Right cardiac atrium (tissue), 5 donors: ENCODE measurements at places on chromosomes 5 and 9. TPM values are rescaled to one million over a fixed set of nuclear protein-coding genes. Genes with fewer than 3 reads are reported as not detected.
A peak's percentile ranks its signal among the peaks of the same experiment; 100 is the strongest.

DNA sequence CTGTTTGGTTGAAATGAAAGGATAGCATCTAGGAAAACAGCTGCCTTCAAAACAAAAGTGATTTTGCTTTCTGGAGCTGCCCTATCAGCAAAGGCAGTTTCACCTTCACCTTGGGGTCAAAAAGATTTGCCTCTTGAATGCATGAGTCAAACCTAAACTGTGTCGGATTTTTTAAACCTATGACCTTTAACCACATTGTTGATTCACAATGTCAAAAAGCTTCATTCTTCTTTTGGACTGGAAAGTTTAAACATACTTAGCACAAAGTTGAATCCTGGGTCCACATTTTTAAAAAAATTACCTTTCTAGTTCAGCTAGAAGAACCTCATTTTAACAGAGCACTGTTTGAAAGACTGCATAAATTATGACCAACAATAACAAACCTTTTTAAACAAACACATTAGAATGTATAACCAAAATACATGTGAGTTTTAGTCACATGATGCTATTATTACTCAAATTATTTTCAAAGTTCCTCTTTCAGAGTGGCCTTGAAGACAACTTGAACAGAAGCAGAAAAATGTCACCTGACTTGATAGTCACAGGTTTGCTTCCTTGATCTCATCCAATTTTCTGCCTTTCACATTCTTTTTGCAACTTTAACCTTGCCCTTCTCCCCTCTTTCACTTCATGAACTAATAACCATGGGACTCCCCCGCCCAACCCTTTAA is 109.7 kb upstream of the LHFPL2 start:
- DNase-seq: no peak

DNA sequence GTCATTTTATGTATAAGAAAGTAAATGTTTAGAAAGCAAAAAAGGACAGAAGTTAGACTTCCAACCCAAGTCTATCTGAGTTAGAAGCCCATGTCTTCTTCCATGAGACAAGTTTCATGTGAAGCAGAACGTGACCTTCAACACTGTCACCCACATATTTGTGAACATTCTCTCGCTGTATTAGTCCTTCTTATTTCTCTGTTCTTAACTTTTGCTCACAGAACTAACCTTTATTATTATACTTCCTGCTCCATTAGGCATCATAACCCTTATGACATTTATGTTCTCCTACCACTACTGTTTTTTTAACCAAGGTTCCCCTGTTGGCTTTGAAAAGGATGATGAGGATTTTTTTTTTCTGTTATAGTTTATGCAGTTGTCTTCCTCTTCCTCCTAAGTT is 238.8 kb downstream of the ZNF608 start:
- DNase-seq: no peak

- DNase-seq: no peak
Measured at GRCh38 chr9:88973281-88974045, 17.8 kb upstream of the S1PR3 start.

- no peak for DNase-seq
Measured at GRCh38 chr5:81242906-81243436, 9.8 kb downstream of the CKMT2 start.

GRCh38 chr5:151195622-151196021 is 28.3 kb downstream of the CCDC69 start:
- no peak for DNase-seq

DNA sequence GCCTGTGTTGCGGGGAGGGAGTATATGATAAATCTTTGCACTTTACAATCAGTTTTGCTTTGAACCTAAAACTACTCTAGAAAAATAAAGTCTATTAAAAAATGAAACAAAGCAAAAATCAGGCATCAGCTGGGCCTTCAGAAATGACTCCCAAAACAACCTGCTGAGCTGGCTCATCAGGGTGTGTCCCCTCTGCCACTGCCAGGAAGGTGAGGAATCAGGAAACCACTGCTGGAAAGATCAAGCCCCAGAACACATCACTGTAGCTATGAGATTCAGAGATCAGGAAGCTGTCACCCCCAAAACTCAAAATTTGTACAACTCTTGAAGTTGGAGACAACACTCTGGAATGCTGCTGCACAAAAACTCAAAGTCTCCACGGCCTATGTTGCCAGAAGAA is 40.5 kb upstream of the TBCA start:
- no peak for DNase-seq

DNA sequence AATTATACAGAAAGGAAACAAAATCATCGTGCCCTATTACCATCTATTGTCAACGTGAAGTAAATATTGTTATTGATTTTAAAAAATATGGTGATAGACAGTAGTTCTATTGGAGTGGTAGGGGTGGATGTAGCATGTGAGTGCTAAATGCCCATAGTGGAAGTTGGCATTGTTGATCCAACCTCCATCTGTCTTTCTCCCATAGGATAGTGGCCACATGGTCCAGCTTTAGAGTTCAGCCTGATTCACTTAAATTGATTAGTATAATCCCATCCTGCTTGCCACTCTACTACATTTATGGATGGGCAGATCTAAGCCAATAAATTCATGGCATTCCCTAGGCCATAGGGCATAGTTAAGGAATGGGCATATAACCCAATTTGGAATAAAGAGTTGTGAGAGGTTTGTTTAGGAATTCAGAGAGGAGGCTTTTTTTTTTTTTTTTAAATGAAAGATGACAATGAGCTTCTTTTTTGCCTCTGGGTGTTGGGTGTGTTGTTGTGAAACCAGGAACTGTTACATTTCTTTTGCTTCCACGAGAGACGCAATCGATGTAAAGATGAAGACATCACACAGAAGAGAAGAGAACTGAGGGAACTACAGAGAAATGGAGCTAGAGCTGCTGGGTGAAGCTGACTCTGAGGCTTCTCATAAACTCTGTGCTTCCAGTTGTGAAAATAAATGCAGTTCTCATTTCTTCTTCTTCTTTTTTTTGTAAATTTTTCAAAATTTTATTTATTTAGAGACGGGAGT is 12.5 kb upstream of the CHD1 start:
- no peak for DNase-seq

DNA sequence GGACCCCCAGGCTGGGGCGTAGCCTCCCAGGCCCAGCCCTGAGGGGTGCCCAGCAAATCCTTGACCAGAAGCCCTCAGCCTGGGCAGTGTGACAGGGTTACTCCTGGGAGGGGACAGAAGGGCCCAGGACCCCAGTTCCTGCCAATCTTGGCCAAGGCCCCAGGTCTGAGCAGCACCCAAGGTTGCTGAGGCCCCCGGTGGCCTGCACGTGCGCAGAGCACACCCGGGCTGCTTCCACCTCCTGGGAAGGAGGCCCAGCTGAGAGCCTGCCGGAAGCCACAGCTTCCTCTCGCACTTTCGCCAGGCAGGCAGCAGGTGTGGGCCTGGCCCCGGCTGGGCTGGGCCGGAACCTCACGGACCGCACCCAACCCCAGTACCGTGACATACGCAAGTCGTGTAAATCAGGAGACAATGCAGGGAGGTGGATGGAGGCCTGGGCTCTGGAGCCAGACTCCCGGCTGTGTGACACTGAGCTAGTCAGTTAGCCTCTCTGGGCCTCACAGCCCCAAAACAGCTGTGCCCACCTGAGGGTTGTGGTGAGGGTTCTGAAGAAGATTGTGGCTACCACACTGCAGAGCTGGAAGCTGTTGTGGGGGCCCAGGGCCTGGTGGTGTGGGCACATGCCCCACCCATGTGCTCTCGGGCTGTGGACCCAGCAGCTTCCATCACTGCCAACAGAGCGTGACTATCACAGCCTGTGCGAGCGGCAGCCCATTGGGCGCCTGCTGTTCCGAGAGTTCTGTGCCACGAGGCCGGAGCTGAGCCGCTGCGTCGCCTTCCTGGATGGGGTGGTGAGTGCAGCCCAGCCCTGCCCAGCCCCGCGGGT is 5.1 kb downstream of the GRK6 start:
- peak; percentile 30 for DNase-seq

GRCh38 chr9:81542118-81542889 is 147.0 kb downstream of the TLE1 start:
- DNase-seq: no peak

- no peak for DNase-seq
Measured at GRCh38 chr9:89376741-89377351, 58.5 kb downstream of the SECISBP2 start.

- DNase-seq: no peak
Measured at GRCh38 chr5:126883564-126884245, 106.8 kb downstream of the LMNB1 start.

DNA sequence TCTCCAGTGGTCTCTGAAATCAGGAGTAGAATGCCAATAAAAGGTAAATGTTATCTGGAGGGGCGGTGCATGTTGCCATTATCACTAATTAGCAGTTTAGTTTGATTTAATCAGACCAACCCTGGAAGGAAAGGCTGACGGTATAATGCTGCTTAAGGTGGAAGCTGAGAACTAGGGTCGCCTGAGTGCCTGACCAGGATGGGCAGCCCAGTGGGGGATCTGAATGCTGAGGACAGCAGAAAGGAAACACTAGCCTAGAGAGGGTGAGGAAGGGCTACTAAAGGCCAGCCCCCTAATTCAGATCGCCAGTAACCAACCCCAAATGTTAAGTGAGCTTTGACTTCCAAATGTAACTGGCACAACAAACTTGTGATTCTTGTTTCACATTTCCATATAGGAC is 172.2 kb downstream of the APBA1 start:
- no peak for DNase-seq

- no peak for DNase-seq
Measured at GRCh38 chr9:108045851-108046250, 556.3 kb upstream of the KLF4 start.

DNA sequence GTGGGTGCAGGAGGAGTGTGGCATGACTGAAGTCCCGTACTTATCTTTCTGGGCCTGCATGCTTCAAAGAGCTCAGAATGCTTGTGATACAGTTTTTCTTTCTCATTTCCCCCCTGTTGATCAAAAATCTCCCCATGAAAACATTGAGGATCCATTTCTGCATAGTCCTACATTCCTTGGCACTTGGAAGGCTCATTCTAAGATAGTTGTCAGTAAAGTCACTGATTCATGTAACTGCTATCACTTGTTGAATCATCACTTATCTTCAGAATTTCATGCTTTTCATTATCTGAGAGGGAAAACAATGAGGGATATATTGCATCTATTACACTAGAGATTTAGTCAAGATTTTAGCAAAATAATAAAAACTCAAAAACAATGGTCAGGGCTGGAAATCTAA is 1953.1 kb upstream of the CDH6 start:
- DNase-seq: no peak

DNA sequence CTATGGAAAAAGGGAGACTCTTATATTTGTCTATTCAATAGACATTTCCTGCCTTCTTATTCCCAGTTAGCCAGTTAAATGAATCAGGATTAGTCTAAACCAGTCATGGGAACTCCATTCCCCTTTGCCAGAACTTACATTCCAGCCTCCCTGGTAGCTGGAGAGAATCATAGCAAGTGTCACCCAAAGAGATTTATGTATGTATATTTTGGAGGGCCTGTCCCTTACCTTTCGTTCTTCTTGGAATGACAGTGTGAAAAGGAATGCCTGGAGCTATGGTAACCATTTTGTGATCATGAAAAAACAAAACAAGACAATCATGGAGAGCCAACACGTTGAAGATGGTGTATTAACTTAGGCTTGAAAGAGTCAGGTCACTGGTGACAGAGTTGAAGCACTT is 627.7 kb downstream of the CCDC171 start:
- no peak for DNase-seq

DNA sequence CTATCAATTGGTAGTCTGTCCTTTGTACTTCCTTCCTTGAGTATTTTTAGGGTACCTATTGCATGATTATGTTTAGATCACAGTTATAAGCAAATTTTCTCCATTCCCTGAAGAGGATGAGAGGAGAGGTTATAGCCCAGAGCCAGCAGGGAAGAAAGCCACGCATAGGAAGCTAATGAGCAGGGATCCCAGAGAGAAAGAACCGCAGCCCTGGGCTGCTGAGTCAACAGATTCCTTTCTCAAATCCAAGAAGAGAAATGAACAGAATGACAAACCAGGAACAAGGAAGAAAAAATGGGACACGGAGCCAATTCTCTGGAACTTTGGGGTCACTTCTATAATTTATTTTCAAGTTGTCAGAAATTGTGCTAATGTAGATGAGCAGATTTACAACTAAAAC is 284.5 kb downstream of the RFX3 start:
- no peak for DNase-seq

DNA sequence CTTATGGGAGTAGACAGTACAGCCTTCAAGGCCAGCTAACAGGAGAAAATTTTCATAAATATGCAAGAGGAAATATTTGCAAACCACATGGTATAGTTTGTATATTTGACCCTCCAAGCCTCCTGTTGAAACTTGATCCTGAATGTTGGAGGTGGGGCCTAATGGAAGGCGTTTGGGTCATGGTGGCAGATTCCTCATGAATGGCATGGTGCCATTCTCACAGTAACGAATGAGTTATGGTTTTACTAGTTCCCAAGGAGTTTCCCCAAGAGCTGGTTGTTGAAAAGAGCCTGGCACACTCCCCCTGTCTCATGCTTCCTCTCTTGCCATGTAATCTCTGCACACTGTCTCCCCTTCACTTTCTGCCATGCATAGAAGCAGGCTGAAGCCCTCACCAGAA is 3.3 kb upstream of the PAIP1 start:
- no peak for DNase-seq

- no peak for DNase-seq
Measured at GRCh38 chr5:74067748-74068541, 441.9 kb downstream of the ARHGEF28 start.

DNA sequence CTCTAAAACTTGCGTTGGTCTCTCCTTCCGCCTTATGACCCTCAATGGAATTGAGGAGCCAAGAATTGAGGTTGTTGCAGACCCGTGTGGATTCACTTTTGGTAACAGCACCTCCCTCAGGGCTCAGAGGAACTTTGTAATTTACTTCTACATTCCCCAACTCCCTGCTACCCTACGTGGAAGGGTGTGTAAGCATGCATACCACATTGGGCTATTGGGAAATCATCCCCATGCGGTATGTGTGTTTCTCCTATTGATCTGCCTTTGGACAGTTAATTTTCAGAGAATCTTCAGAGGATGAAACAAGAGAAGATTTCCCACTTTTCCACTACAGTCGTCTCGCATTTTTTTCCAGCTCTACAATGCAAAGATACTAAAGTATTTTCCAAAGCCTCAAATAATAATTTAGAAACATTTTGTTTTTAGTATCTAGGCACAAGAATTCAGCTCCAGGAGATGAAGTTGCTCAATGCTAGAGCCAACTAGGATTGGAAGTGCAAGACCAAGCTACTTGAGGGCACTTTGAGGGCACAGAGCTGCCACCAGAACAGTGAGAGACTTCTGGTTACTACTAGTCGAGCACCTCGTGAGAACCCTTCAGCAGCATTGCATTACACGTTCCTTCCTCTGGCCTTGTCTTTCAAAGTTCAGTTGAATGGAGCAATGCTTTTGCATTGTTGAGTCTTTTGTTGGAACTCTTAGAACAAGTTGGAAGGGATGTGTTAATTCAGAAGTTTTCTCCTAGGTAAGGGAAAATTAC is 3.4 kb downstream of the C1QTNF3 start:
- DNase-seq: no peak

GRCh38 chr9:125889476-125890419 is 142.6 kb downstream of the PBX3 start:
- DNase-seq: peak; percentile 73

Gene PCDHGB2
- total RNA-seq: 6.5 TPM

Gene CNTNAP3
- total RNA-seq: 11.7 TPM

Gene FOXI1
- total RNA-seq: not detected

Gene ARL14EPL
- not detected for total RNA-seq

Gene BARHL1
- total RNA-seq: not detected

Gene THOC3
- total RNA-seq: 11.3 TPM

Gene ACTBL2
- not detected for total RNA-seq

Gene CXCL14
- not detected for total RNA-seq

Gene PFN3
- total RNA-seq: not detected

Gene DND1
- 0.41 TPM for total RNA-seq

Gene SEMA5A
- 23.2 TPM for total RNA-seq

Gene STPG3
- 0.31 TPM for total RNA-seq

Gene SLC6A18
- not detected for total RNA-seq

Gene PCDHB5
- total RNA-seq: 2.5 TPM
